Tibial nerve (tissue), 4 donors: ENCODE measurements at places on chromosomes 6 and 20. TPM values are rescaled to one million over a fixed set of nuclear protein-coding genes. Genes with fewer than 3 reads are reported as not detected.

- DNase-seq: no peak
Measured at GRCh38 chr20:61396262-61396848, 144.3 kb downstream of the CDH4 start.

DNA sequence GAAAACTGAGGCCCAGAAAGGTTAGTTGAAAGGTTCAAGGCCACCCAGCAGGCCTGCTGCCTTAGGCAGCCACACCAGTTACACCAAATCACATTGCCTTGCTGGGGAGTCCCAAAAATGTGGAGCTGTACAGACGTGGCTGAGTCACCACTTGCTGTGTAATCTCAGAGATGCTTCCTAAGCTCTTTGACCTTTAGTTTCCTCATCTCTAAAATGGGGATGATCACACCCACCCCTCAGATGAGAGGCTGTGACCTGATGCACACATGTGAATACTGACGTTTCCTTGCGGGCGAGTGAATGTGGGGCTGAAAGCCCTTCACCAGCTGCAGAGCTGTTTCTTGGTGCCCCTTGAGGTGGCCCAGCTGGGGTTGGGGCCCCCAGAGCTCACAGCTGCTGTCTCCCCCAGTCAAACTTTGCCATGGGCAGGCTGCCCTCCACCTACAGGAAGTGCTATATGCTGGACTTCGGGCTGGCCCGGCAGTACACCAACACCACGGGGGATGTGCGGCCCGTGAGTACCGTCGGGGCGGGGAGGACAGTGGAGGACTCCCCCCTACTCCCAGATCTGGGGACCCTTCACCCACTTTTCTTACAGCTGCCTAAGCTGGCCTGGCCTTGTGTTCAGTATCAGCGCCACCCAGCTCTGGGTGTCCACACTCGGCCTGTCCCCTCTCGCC lies 11.0 kb downstream of the TTBK1 start:
- DNase-seq: no peak

- DNase-seq: no peak
Measured at GRCh38 chr6:63817492-63818050, 182.0 kb downstream of the PHF3 start.

The ITPR3 gene
- total RNA-seq: 101 TPM

DNA sequence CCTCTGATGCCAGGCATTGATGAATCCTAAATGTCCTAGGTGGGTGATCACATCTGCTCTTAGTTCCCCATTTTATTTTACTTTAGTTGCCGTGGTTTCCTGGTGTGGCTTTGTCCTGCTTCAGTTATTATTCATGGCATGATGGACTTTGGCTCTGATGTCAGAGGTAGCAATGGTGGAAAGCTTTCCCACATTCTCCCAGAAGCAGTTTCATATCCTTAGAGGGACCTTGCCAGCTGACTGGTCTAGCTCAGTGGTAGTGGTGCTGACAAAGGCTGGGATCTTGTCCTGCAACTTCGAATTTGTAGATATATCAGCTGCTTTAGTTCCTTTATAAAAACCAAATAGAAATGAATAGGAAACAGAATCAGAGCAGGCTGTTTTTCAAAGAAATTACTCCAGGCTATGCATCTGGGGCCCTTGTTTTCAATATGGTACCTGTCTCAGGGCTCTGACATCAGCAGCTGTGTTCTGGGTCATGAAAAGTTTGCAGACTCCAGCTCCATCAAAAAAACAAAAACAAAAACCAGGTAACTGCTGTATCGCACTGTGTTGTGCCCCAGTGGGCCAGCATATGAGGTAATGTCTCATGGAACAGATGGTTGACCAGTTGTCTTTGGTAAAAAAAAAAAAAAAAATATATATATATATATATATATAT lies 133.7 kb downstream of the PLCB4 start:
- DNase-seq: no peak

The SNAP25 gene
- total RNA-seq: 0.22 TPM

The HSPA1L gene
- total RNA-seq: 2.4 TPM

The HDDC2 gene
- 42.6 TPM for total RNA-seq

The OR2H2 gene
- total RNA-seq: not detected

DNA sequence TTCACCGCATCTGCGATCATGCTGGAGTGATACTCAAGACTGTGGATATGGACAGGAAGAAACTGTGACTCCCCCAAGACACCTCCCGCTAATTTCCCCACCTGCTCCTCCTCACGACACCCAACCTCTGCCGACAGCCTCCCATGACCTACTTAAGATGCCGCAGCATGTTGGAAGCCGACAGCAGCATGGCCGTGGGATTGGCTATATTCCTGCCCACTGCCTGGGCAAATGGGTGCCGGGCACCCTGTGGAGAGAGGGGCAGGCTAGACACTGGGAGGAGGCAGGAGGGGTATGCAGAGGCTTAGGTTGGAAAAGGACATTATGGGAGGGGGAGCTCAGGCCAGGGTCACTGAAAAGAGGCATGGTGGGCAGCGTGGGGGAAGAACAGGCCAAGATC lies 4.5 kb downstream of the IDH3B start:
- DNase-seq: no peak

The C6orf163 gene
- 2.2 TPM for total RNA-seq

DNA sequence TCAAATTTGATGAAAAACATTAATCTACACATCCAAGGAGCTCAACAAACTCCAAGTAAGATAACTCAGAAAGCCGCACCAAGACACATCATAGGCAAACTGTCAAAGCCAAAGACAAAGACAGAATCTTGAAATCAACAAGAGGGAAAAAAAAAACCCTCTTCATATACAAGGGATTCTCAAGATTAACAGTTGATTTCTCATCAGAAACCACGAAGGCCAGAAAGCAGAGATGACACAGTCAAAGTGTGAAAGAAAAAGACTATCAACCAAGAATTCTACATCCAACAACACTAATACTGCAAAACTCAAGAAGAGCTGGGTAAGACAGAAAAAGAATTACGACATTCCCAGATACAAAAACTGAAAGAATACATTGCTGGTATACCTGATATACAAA lies 73.8 kb downstream of the CDK19 start:
- DNase-seq: no peak

DNA sequence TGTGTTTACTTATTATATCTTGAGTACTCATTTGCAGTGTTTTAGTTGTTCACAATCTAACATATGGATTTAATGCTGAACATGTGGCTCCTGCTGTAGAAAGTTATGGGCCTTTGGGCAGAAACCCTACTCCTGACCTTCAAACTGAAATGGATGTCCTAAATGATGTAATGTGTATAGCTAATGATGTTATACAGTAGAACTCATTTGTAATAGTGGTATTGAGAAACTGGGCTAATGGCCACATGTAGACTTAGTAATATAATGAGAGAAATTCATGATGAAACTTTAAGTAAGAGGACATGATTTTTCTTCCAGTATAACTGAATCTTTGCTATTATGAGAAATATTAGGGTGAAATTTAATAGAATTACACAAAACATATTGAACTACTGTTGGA lies 121.3 kb upstream of the PTPRK start:
- no peak for DNase-seq

DNA sequence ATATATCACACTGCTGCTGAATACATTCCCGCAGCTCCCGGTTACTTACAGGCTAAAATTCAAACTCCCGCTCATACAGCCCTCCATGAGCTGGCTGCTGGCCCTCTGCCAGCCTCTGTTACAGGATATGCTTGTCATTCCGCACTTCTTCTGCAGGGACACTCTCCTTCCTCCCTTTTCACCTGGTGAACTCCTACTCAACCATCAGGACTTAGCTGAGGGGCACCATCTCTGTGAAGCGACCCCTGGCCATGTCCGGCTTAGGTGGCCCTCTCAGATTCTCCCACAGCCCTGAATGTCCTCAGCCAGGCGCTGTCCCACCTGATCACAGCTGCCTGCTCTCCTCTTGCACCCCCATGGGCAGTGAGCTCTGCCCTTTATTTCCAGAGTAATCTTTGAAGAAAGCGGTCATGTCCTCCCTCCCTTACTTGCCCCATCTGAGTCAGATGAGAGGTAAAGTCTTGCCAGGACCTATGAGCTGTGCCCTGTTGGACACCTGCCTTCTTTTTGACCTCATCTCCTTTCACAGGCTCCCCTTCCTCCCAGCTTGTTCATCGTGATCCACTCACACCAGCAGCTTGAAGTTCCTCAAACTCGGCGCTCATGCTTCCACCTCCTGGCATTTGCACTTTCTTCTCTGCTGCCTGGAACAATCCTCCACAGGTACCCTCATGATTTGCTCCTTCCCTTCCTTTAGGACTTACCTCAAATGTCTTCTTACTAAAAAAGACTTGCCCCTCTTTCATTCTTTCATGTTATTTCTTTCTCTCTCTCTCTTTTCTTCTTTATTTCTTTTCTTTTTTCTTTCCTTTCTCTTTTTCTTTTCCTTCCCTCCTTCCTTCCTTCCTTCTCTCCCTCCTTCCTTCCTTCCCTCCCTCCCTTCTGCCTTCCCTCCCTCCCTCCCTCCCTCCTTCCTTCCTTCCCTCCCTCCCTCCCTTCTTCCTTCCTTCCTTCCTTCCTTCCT lies 5.6 kb downstream of the CYP24A1 start:
- DNase-seq: no peak

GRCh38 chr20:59782986-59783640 lies 150.3 kb downstream of the SYCP2 start:
- peak; percentile 58 for DNase-seq

GRCh38 chr6:79313254-79313653 lies 78.8 kb upstream of the HMGN3 start:
- no peak for DNase-seq
